ENCODE measurements at places on chromosomes 7 and 10. TPM values are rescaled to one million over a fixed set of nuclear protein-coding genes. Genes with fewer than 3 reads are reported as not detected.

DNA sequence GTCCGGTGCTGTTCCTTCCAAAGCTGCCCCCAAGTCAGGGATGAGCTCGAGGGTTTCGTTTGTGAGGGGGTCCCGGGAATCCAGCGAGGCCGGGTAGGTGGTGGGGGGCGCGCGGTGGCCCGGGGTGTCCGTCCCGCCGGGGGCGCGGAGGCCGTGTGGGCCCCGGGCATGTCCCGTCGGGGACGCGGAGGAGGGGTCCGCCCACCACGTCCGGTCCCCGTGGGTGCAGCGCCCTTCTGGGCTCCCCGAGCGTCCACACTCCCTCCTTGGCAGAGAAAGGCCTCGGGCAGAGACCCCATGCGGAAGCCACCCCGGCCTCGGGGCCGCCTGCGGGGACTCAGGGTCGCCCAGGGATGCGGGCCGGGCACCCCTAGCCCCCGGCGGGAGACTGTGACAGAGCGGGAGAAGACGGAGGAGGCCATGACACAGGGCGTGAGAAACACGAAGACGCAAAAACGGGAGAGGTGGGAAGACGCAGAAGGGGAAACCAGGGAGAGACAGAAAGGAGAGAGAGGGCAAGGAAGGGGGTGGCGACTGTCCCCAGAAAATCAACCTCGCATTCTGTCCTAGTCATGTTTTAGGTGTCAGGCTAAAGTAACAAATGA lies 640 bp upstream of the ZNF425 start:
- H3K27me3 ChIP-seq: no peaks in the 10 kb centered on the region
- DNase-seq: peak; percentile 52
- peak overlapping the region; percentile 85 for H3K4me3 ChIP-seq
- H3K27ac ChIP-seq: peak overlapping the region; percentile 94

DNA sequence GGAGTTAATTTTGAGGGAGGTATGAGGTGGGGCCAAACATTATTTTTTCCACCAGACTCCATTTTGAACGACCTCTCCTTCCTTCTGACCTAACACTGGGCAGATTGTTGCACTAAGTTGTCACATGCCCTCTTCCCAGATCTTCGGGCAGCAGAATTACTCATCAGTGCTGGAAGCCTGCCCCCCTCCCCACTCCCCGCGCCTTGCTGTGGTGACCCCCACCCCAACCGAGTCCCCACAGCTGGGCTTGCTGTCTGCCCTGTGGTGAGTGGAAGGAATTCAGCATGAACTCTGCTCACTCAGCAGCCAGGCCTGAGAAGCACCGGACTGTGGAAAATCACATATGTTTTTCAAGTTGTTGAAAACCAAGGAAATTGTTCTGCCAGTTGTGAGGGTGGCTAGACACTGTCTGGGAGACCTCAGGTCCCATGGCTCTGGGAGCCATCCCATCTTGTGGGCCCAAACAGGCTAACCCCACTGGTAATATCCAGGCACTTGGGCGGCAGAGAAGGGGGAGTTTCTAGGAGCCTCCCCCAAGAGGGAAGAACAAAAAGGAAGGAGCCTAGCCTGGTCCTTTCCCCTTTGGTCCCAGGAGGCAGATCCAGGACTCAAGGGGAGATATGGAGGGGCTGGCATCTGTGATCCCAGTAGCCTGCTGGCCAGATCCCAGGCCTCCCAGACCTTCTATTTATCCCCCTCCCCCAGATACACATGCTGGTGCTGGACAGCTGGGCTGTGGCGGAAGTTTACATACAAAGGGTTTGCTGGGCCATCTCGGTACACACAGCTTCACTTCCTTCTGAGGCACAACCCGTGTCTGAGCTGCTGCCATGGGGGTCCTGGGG lies 3.5 kb upstream of the AEBP1 start:
- DNase-seq: no peak
- no peak overlapping the region for H3K4me3 ChIP-seq
- H3K27me3 ChIP-seq: peaks cover 33% of the 10 kb centered on the region
- peak overlapping the region; percentile 40 for H3K27ac ChIP-seq

DNA sequence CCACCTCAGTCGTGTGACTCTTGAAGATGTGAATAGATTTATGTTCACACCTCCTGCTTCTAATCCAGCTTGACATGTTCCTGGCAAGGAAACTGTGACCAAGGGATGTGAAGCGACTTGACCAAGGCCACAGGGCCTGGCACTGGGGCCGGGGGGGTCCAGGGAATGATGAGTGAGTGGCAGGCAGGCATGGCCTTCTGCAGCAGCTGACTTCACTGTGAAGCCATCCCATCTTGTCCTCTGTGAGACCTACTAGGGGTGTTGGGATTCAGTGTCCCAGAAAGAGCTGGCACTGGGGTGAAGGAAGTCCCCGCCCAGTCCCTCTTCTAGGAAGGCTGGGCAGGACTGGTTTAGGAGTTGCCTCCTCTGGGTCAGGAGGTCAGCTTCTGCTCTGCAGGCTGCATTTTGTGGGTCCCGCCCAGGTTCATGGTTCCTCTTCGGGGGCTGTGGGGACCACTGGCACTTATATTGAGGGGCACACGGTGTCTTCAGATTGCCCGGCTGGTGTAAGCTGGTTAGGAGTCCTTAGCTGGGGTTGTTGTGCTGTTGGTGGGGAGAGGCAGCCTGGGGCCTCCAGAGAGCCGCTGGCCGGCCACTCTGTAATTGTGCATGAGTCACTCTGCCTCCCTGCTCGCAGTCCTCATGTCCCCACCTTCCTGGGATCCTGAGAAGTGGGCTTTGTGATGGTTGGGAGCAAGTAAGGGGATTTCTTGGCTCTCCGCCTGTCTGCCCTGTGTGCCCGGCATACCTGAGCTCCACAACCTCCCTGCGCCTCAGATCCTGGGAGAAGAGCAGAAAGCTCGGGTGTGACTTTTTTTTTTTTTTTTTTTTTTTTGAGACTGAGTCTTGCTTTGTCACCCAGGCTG lies 11.0 kb downstream of the ZMIZ1 start:
- peak; percentile 68 for DNase-seq
- no peak overlapping the region for H3K4me3 ChIP-seq
- H3K27me3 ChIP-seq: no peaks in the 10 kb centered on the region
- H3K4me1 ChIP-seq: peaks cover 65% of the 10 kb centered on the region

DNA sequence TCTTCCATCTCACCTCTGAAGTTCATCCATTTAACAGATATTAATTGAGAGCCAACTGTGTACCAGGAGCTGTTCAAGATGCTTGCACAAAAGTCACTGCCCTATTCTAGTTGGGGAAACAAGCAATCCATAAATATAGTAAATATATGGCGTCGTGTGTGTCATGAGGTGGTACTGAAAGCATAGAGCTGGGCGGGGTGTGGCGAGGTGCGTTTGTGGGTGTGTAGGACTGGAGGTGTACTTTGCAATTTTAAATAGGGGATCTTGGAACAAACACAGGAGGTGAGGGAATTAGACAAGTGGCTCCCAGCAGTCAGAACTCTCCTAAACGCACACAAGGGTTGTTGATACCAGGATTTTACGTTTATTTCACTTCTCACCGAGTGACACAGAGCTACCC lies 490 bp upstream of the ZNF239 start:
- DNase-seq: no peak
- no peaks in the 10 kb centered on the region for H3K36me3 ChIP-seq
- H3K4me3 ChIP-seq: peak overlapping the region; percentile 48
- H3K27me3 ChIP-seq: peaks cover 15% of the 10 kb centered on the region
- H3K4me1 ChIP-seq: no peaks in the 10 kb centered on the region
- H3K27ac ChIP-seq: no peak overlapping the region

- peak overlapping the region; percentile 79 for H3K27ac ChIP-seq
- DNase-seq: no peak
- peaks cover 85% of the 10 kb centered on the region for H3K4me1 ChIP-seq
- H3K27me3 ChIP-seq: peaks cover 16% of the 10 kb centered on the region
Observed at GRCh38 chr10:79401015-79401921, 44.2 kb downstream of the ZCCHC24 start.

DNA sequence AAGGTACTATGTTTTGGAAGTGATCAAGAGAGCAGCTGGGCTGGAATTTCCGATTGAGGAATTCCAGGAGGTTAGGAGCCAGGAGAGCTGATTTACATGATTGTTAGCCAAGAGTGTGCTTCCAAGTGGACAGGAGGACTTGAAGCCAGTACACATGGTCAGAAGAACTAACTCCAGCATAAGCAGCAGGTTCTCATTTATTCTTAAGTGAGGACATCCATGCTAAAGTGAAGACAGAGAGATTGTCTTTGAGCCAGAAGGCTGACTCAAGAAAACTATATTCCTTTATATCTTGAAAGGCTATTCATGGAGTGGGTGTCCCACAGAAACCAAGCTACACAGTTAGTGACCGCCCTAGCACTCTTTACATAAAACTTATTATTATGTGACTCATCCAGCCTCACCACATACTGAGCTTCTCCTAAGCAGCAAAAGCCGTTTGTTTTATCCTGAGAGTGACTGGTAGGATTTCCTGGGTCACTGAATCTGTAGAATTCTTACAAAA lies 56.7 kb upstream of the SEMA3A start:
- no peak overlapping the region for H3K4me3 ChIP-seq
- H3K27me3 ChIP-seq: no peaks in the 10 kb centered on the region
- no peak overlapping the region for H3K27ac ChIP-seq

DNA sequence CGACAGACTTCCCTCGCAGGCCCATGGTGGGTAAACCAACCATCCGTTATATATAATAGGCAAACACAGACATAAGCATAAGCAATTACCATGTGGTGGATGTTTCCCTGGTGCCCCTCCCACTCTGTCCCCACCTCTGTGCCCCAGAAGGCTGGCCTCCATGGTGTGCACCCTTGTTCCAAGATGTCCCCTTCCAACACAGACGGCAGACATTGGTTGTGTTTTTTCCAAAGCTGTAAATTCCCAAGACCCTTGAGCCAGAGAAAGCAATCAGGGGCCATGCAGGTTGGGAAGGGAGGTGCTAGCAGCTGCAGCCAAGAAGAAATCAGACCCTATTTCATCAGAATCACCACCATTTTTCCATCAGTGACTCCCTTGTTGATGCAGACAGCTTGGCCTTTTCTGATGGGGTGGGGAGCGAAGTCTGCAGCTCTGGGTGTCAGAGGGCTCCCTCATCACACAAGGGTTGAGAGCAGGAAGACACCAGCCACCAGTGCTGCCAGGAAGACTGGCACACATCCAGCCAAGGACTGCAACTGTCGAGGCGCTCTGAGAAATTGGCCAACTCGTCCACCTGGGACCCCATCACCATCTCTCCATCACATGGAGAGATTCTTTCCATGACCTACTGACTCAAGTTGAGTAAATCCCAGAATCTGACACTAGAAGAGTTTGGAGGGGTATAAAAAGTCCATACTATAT lies 86.8 kb upstream of the CHST15 start:
- DNase-seq: no peak
- no peak overlapping the region for H3K27ac ChIP-seq
- H3K36me3 ChIP-seq: no peaks in the 10 kb centered on the region
- H3K27me3 ChIP-seq: no peaks in the 10 kb centered on the region
- H3K4me1 ChIP-seq: no peaks in the 10 kb centered on the region

- no peaks in the 10 kb centered on the region for H3K4me1 ChIP-seq
- no peaks in the 10 kb centered on the region for H3K36me3 ChIP-seq
- H3K27ac ChIP-seq: peak overlapping the region; percentile 58
- DNase-seq: no peak
- no peak overlapping the region for H3K4me3 ChIP-seq
Observed at GRCh38 chr7:130356876-130357611, 12.4 kb downstream of the CPA5 start.

DNA sequence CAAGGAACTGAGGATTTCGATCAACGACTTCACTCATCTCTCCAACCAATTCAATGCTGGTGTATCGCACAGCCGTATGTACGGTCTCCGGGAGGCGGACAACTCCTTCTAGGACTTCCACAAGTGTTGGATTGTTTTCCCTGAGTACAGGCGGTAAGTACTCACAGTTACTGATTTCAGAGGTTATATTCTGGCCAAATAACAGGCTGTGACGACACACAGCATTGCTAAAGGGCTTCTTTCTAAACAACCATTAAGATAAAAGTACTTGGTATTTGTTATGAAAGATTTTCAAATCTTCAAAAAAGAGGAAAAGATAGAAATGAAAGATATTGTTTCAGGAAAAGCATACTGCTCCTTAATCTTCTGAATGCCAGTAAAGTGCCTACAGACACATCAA lies 52.2 kb downstream of the IRF5 start:
- H3K4me1 ChIP-seq: no peaks in the 10 kb centered on the region
- DNase-seq: no peak
- no peak overlapping the region for H3K4me3 ChIP-seq
- H3K27ac ChIP-seq: no peak overlapping the region

TSPAN15 gene
- total RNA-seq: 67.9 TPM

NME8 gene
- 0.32 TPM for total RNA-seq

FAM185A gene
- 7.7 TPM for total RNA-seq

NPC1L1 gene
- 0.06 TPM for total RNA-seq

RPP30 gene
- 26.3 TPM for total RNA-seq

SLC39A12 gene
- total RNA-seq: 0.15 TPM

SORBS1 gene
- 44.0 TPM for total RNA-seq

EPO gene
- not detected for total RNA-seq
